ENCODE measurements at places on chromosomes 13 and 19. TPM values are rescaled to one million over a fixed set of nuclear protein-coding genes. Genes with fewer than 3 reads are reported as not detected.

PPFIA3 gene
- 3.9 TPM for total RNA-seq

ZNF561 gene
- 32.2 TPM for total RNA-seq

GRCh38 chr13:29594710-29595379 is 643 bp downstream of the SLC7A1 start:
- ATAC-seq: peak; percentile 58

- no peak for ATAC-seq
Measured at GRCh38 chr19:40862785-40863184, 12.5 kb upstream of the CYP2A6 start.

DNA sequence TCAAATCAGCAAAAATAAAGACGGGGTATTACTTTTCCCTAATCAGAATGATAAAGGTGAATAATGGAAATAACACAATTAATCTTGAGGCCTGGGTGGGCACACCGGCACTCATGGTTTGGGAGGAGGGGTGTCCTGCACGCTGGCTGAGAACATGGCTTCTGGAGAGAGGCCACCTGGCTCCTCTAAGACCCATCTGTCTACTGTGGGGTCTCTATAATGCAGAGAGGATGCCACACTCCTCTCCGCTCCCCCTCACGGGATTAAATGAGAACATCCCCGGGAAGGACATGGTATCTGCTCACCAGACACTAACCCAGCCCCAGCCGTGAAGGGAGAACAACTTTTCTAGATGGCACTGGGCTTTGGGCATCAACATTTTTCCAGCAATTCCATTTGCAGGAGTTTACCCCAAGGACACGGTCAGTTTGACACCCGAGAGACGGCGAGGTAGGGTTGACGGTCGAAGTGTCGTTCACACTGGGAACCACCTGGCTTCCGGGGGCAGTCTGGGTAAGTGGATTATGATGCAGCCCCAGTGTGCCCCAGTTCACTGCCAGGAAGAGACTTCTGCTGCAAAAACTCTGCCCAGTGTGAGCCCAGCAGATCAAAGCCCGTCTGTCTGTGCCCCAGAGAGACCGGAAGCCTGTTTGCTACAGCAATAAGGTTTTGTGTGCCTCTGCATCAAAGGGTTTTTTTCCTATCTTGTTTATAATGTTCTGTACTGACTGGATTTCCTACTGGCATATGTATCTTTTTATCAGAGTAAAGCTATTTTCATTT is 56.6 kb downstream of the CEBPG start:
- ATAC-seq: peak; percentile 73

All from activated T-helper 17 cell treated with anti-CD3 and anti-CD28 coated beads, Interleukin-2, amount 50 U/mL, for 72 hours (primary cell).